ENCODE measurements at places on chromosomes 7 and 10.

GRCh38 chr7:22094413-22095342, 149.0 kb upstream of the CDCA7L start:
- DNase-seq, result no peak

GRCh38 chr10:72692744-72692993, 726 bp downstream of the MCU start:
- no peak for DNase-seq

DNA sequence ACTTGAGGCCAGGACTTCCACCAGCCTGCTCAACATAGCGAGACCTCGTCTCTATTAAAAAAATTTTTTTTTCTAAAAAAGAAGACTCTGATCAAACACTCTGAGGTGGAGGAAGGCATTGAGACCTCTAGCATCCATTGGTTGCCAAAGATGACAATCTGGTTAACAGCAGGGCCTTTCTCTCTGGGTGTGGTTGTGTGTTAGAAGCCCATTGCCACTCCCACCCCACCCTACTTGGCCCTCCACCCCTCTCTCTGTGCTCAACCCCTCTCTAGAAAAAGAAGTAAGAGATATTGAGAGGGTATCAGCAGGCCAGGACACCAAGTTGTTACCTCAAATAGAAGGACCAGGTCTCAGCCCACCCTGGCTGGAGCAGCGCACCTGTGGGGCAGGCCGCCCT, 57.4 kb upstream of the MXI1 start:
- no peak for DNase-seq

DNA sequence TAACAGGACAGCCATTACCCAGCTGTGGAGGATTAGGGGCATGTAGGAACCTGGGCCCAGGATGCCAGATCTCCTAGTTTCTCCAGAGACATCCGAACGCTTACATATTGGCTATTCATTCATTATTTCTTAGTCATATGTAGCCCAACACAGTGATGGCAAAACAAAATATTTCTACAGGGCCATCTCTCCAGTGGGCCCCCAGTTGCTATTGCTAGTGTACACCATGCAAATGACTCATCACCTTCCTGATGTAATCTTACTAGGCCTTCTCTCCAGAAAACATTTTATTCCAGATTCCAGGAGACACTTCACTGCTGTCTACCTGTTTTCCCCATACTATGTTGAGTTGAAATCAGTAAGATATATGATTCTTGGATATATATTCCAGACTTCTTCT, 201.7 kb downstream of the PLXDC2 start:
- no peak for DNase-seq

- no peak for DNase-seq
These were observed 15.7 kb upstream of the ARMC3 start for GRCh38 chr10:22911889-22912762.

GRCh38 chr7:39894904-39895303, 55.2 kb upstream of the CDK13 start:
- no peak for DNase-seq

DNA sequence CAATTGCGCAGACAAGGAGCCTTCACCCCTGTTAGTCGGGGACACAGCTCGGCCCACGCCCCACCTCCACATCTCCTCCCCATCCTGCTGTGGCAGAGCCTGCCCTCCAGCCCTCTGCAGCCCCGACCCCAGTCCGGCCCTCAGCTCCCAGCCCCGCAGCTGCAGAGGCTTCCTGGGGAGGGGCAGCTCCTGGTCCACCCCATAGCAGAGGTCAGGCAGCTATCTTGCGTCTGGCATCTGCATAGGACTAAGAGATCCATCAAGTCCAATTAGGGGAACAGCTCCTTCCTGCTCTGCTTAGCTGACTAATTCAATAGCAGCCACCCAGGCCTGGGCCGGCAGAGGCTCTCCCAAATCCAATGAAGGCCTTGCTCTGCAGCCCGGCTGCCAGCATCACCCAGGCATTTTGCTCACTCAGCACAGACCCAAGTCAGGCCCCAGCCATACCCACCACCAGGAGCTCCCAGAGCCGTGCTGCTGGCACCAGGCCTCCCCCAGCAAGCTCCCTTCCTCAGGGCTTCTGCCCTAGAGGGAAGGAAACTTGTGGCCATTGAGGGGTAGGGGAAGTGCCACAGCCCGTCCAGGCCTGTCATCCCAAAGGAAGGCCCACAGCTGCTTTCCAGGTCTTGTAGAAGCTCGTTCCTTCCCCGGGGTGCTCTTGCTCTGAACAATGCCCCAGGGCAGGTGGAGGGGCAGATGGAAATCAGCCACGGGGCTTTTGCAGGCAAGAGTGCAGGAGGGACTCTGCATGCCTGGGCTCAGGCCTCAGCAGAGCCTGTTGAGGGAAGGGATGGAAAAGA, 106.2 kb upstream of the RET start:
- DNase-seq, result no peak

DNA sequence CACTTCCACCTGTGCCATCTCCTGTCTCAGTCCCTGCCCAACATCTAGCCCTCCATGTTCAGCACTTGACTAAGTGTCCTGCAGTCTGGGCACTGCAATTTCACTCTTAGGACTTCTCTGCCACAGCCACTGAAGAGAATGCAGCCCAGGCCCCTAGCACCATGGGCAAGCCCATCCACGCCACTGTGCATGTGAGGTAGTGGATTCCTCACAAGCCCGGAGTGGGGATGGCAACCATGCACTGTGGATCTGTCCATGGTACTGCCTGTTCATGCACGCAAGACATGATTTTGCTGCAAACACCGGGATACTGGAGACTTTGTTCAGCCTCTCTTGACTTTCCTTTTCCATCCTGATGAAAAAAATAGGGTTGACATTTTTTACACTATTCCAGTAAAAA, 12.3 kb downstream of the DDC start:
- DNase-seq, result no peak

DNA sequence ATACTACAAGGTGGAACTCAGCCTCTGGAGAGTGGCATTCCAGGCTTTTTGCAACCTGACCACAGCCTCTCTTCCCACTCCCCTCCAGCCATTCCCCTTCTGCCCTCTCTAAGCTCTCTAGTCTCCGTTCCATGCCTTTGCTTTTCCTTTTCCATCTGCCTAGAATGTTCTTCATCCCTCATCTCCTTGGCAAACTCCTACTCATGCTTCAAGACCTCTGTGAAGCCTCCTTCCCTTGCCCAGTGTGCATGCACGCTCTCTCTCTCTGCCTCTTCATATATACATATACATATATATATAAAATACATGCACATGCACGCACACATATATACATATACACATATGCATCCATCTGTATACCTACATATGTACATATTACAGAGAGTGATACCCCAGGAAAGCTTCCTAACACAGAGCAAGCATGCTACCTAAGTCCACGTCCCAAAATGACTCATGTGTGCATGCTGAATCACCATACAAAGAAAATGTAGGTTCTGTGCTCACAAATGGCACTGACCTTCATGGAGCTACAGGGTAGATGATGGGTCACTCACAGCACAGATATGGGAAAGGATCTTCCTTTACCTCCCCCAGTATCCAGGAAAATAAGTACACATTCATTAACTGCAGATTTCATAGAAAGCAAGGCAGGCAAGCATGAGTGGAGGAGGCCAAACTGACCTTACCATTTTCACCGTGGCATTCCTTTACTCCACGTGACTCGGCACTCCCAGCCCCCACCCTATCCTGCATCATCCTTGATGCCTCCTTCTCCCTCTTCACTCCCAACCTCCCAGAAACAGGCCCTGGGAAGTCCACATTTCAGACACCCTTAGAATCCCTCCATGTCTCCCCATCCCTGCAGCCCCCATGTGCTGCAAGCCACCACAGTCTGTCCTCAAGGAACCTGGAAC, 238.4 kb upstream of the ZMIZ1 start:
- DNase-seq, result no peak

DNA sequence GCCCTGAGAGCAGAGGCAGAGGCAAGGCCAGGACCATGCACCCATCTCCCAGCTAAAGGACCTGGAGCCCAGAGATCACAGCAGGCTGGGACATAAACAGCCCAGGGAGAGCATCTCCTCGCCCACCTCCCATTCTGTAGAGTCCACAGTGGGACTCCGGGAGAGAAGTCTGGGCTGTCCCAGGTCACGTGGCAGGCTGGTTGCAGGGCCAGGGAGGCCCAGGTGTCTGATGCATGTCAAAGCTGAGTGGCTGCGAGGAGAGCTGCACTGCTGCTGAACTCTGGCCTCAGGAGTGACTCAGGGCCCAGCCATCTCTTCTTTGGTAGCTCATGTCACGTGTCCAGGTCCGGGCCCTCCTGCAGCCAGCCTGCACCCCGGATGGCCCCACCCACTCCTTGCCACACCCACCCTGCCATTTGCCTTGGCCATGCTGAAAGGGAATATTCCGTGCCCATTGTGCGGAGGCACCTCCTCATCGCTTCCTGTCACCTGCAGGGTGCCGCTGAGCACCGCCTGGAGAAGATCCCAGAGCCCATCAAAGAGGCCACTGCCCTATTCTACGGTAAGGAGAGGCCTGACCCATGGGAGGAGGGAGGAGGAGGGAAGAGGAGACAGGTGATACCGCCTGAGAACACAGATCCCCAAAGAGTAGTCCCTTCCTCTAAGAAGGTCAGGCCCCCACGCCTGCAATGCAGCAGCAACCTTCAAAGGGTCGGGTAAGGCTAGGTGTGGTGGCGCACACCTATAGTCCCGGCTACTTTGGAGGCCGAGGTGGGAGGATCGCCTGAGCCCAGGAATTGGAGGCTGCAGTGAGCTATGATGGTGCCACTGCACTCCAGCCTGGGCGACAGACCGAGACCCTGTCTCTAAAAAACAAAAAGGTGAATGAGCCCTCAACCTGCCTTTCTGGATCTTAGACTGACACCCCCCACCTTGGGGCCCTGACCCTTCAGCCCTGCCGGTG, 12.6 kb upstream of the SH2B2 start:
- DNase-seq, result no peak

DNA sequence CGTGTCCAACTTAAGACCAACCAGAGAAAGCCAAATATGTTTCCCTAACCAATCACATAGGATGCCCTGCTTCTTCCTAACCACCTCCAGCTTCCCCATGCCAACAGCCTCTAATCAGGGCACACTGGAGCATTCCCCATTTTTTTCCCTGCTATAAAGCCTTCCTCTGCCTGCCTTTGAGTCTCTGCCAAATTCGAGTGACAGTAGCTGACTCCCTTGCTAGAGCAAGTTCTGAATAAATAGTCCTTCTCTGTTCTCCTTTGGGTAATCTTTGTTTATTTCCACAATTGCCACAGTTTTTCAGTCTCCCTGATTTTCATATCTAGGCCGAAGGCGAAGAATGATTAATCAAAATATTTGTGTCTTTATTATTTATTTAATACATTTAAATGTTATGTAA, 96.7 kb downstream of the ANLN start:
- DNase-seq, result no peak

GRCh38 chr7:39128287-39128843, 150.7 kb downstream of the POU6F2 start:
- no peak for DNase-seq

DNA sequence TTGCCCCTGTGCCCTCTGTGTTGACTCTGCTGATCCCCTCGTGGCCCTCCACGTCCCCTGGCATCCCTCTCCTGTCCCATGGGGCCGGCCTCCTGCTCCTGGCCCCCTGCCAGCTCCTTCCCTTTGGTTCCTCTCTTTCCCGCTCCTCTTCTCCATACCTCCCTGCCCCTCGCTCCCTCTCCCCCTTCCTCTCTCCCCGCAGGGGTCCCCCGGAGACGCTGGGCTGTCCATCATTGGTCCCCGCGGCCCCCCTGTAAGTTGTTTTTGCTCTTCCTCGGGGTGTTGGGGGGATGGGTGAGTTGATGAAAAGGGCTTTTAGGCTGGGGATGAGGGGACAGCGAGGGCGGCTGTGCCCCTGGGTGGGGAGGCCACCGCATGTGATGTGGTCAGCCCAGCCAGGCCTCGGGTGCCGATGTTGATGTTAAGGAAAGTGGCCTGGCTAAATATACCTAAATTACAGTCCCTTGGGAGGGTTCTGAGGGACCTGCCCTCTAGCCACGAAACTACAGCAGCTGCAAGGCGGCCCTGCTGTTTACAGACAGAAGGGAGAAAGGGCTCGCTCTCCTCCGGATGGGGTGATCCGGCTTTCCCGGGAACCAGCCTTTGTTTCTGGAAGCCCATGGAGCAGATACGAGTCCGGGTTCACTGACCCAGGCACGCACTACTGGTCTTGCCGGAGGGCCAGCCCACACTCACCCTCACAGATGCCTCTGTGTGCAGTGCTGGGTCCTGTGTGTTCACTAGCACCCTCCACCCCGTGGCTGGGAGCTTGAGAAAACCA, 78.8 kb downstream of the COL13A1 start:
- no peak for DNase-seq

DNA sequence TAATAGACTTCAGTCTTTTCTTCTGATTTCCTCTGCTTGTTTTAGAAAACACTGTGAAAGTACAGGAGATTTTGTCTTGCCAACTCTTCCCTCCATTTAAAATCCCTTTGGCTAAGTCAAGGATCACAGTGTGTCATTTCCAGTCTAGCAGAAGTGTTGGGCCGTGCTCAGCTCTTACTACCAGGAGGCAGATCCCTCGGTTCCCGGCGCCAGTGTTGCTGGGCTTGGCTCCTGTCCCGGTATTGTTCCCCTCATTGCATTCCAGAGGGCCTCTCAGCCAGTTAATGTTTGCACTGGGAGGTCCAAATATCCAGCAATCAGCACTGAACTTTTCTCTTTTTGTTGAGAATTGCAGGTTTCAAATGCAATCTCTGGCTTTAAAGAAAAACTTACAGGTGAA, 612.1 kb upstream of the MGMT start:
- no peak for DNase-seq

- DNase-seq, result no peak
These were observed 5.7 kb upstream of the DYNC2I1 start for GRCh38 chr7:158850545-158851102.

DNA sequence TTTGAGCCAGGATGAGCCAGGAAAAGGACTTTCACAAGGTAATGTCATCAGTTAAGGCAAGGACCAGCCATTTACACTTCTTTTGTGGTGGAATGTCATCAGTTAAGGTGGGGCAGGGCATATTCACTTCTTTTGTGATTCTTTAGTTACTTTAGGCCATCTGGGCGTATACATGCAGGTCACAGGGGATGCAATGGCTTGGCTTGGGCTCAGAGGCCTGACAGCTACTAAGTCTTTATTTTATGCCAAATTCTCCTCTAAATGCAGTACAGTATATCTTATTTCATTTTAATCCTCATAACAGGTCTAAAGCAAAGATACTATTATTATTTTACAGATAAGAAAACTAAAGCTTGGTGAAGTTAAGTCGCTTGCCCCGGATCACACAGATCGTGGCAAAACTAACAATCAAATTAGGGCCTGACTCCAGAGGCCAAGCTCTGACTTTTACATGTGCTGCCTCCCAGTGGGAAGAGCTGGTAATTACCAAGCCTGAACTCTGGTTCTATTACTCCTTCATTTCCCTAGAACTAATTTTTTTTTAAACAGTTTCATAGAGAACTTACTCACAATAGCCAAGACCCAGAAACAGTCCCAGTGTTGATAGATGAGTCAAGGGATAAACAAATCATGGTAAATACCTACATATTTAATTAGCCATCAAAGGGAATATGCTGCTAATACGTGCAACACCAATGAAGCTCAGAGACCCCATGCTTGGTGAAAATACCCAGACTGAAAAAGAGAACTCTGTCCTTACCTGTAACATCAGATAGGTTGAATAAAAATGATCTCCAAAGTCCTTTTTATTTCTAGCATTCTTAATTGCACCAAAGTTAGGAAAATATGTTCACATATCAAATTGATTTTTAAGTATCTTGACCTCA, 35.4 kb downstream of the C7orf25 start:
- no peak for DNase-seq
